ENCODE measurements at places on chromosomes 1 and 21.
A peak's percentile ranks its signal among the peaks of the same experiment; 100 is the strongest.

DNA sequence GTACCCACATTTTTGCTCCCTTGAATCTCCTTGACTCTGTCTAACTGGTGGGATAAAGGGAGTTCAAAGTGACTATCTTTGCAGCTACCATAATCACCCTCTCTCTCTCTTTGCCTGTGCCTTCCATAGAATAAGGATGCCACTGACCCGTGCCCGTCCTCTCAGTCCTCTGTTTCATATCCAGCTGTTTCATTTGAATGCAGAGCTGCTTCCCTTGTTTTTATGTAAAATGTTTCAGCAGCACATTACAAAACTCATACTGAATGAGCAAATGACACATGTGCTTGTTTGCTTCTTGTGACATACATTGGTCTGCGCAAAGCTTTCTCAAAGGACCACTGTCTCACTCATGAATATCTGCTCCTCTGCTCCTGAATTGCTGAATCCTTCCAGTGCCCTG lies 38.4 kb downstream of the CDC42 start:
- peaks cover 25% of the 10 kb centered on the region for H3K4me1 ChIP-seq
- no peak overlapping the region for H3K27ac ChIP-seq
- H3K27me3 ChIP-seq, result no peaks in the 10 kb centered on the region
- no peak for DNase-seq

GRCh38 chr1:207288315-207288714 lies 33.2 kb upstream of the CD55 start:
- DNase-seq, result no peak
- no peaks in the 10 kb centered on the region for H3K27me3 ChIP-seq
- no peaks in the 10 kb centered on the region for H3K4me1 ChIP-seq
- H3K36me3 ChIP-seq, result no peaks in the 10 kb centered on the region

- no peaks in the 10 kb centered on the region for H3K27me3 ChIP-seq
- no peak for DNase-seq
- H3K4me3 ChIP-seq, result no peak overlapping the region
- H3K27ac ChIP-seq, result no peak overlapping the region
Measured at GRCh38 chr1:101697072-101697471, 299.7 kb downstream of the OLFM3 start.

DNA sequence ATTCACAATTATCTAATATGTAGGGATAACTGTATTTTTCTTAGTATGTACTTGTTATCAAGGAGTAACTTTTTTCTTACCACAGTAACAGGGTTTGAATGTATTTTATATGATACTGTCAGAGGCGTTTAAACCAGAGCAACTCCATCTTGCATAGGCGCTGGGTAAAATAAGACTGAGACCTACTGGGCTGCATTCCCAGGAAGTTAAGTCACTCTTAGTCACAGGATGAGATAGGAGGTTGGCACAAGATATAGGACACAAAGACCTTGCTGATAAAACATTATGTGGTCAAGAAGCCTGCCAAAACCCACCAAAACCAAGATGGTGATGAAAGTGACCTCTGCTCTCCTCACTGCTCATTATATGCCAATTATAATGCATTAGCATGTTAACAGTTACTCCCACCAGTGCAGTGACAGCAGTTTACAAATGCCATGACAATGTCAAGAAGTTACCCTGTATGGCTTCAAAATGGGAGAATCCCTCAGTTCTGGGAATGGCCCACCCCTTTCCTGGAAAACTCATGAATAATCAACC lies 64.8 kb downstream of the RPE65 start:
- no peaks in the 10 kb centered on the region for H3K27me3 ChIP-seq
- H3K27ac ChIP-seq, result no peak overlapping the region
- peaks cover 13% of the 10 kb centered on the region for H3K4me1 ChIP-seq
- DNase-seq, result no peak
- no peaks in the 10 kb centered on the region for H3K36me3 ChIP-seq

DNA sequence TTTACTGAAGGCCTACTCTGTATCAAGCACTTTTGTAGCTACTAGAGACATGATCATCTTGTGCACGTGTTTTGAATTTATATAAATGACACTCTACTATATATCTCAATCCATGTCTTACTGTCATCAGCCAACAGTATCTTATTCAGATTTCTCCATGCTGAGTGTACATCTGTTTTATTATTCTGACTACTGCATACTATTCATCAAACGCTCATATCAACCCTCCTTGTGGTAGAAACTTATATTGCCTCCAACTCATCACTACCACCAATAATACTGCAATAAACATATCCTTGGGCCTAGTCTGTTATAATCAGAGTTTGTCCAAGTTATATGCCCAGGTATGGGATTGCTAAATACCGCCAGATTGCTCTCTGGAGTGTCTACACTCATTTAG lies 81.6 kb upstream of the IRF2BP2 start:
- H3K4me3 ChIP-seq, result no peak overlapping the region
- no peak for DNase-seq

- H3K27me3 ChIP-seq, result no peaks in the 10 kb centered on the region
- peak overlapping the region; percentile 97 for H3K27ac ChIP-seq
- H3K36me3 ChIP-seq, result no peaks in the 10 kb centered on the region
- H3K4me3 ChIP-seq, result peak overlapping the region; percentile 75
Measured at GRCh38 chr1:19484798-19485361, 459 bp downstream of the CAPZB start.

DNA sequence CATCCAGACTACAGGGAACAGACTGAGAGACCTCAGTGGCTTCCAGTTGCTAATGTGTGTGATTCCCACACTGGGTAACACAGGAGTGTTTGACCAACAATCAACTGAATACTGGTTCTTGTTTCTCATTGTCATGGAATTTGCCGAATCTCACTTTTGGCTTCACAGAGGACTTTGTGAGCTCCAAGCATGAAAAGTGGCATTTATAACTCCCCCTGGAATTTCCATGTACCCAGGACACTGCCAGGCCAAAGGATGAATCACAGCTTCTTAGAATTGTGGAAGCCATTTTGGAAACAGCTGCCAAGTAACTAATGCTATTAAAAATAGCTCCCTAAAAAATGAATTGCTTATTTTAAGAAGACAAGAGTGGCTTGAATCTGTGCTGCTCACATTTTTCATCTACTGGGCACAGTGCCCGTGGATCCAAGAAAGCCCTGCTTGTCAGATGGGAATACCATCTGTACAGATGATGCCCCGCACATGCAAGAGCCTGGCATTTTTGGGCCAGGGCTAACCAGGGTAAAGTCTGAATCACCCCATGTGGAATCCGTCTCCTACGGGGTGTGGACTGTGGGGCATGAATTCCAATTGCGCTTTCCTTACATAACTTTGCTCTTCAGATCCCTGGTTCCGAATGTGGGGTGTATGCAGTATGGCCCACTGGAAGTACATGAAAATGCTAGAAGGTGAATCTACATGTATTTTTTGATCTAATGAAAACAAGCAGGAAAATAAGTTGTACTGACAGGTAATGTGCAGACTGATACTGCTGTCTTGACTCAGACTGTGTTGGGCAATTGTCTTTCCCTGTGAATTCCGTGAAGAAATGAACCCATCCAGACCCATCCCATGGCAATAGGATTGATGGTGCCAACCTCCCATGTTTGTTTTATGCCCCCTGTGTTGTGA lies 487.3 kb downstream of the SIPA1L2 start:
- peaks cover 6% of the 10 kb centered on the region for H3K4me1 ChIP-seq
- no peak overlapping the region for H3K27ac ChIP-seq
- H3K4me3 ChIP-seq, result no peak overlapping the region
- H3K27me3 ChIP-seq, result no peaks in the 10 kb centered on the region
- no peaks in the 10 kb centered on the region for H3K36me3 ChIP-seq

- no peak overlapping the region for H3K4me3 ChIP-seq
- H3K4me1 ChIP-seq, result no peaks in the 10 kb centered on the region
- peak; percentile 57 for DNase-seq
- no peaks in the 10 kb centered on the region for H3K27me3 ChIP-seq
- H3K27ac ChIP-seq, result no peak overlapping the region
Measured at GRCh38 chr1:93690921-93691789, 9.5 kb upstream of the BCAR3 start.

DNA sequence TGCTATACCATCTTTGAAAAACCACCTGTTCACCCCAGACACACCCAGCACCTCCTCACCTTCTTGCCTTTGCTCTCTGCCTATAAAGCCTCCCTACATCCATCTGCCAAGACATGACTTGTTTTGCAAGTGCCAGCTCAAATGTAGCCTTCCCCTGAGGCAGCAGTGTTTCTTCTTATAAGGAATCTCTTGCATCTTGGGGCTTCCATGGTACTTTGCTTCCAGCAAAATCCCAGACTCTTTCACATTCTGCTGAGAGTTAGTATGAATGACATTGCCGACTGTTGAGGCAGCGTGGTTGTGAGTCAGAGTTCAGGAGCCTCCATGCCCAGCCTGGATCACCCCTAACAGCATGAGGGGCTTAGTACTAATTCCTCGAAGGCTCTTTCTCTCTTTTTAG lies 217.4 kb upstream of the RUNX1 start:
- no peak overlapping the region for H3K4me3 ChIP-seq
- H3K27ac ChIP-seq, result no peak overlapping the region
- no peaks in the 10 kb centered on the region for H3K27me3 ChIP-seq

GRCh38 chr1:64923294-64923718 lies 43.0 kb downstream of the JAK1 start:
- H3K4me3 ChIP-seq, result no peak overlapping the region
- no peaks in the 10 kb centered on the region for H3K27me3 ChIP-seq
- DNase-seq, result no peak
- peak overlapping the region; percentile 17 for H3K27ac ChIP-seq
- H3K4me1 ChIP-seq, result peaks cover 77% of the 10 kb centered on the region

DNA sequence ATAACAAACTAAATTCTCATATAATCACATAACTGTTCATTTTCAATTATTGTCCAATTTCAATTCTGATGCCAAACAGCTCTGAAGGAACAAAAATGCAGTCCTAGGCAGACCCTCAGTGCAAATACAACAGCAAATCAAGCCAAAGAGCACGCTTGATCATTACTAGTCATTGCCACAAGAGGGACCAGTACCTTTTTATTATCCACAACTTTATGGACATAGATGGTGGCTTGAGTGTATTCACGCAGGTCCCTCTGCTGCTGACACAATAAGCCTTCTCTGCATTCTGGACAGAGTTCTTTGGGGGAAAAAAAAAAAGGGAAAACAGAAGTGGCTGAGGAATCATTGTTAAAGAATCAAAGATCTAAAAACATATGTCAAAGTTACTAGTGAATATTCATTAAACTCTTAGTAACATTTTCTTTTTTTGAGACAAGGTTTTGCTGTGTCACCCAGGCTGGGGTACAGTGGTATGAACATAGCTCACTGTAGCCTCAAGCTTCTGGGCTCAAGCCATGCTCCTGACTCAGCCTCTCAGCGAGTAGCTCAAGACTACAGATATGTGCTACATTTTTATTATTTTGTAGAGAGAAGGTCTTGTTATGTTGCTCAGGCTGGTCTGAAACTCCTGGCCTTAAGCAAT lies 34.3 kb upstream of the RAP1GAP start:
- no peak overlapping the region for H3K4me3 ChIP-seq
- DNase-seq, result no peak
- no peaks in the 10 kb centered on the region for H3K36me3 ChIP-seq
- H3K4me1 ChIP-seq, result no peaks in the 10 kb centered on the region
- H3K27ac ChIP-seq, result no peak overlapping the region
- no peaks in the 10 kb centered on the region for H3K27me3 ChIP-seq

DNA sequence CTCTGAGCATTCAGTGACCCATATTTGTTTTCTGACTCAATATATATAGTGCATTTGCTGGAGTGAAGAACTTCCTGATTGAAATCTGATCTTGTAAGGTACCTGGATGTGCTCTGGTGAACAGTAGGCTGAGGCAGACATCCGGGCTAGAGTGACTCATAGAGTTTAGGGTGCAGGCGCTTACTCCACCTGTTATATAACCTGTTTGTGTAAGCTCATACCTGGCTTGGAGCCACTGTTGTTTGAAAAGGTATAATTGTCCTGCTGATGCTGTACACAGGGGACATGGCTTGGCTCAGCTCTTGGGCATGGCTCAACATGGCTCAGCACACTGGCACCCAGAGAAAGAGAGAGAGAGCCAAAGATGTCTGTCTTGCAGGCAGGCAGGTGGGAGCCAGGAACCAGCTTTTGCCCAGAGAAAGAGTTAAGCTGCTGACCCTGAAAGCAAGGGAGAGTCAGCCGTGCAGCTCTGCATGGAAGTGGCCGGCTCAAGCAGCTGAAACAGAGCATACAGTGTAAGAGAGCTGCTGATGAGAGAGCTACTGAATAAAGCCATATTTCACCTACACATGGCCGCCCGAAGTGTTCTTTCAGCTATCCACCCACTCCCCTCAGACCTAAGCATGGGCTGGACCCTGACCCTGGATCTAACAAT lies 43.2 kb downstream of the GJA5 start:
- DNase-seq, result peak; percentile 87
- peak overlapping the region; percentile 12 for H3K27ac ChIP-seq
- no peak overlapping the region for H3K4me3 ChIP-seq
- H3K36me3 ChIP-seq, result no peaks in the 10 kb centered on the region
- H3K27me3 ChIP-seq, result no peaks in the 10 kb centered on the region
- peaks cover 13% of the 10 kb centered on the region for H3K4me1 ChIP-seq

GRCh38 chr1:5708346-5709245 lies 283.6 kb downstream of the NPHP4 start:
- H3K4me1 ChIP-seq, result no peaks in the 10 kb centered on the region
- no peak for DNase-seq
- H3K27ac ChIP-seq, result no peak overlapping the region
- no peaks in the 10 kb centered on the region for H3K27me3 ChIP-seq
- no peak overlapping the region for H3K4me3 ChIP-seq

DNA sequence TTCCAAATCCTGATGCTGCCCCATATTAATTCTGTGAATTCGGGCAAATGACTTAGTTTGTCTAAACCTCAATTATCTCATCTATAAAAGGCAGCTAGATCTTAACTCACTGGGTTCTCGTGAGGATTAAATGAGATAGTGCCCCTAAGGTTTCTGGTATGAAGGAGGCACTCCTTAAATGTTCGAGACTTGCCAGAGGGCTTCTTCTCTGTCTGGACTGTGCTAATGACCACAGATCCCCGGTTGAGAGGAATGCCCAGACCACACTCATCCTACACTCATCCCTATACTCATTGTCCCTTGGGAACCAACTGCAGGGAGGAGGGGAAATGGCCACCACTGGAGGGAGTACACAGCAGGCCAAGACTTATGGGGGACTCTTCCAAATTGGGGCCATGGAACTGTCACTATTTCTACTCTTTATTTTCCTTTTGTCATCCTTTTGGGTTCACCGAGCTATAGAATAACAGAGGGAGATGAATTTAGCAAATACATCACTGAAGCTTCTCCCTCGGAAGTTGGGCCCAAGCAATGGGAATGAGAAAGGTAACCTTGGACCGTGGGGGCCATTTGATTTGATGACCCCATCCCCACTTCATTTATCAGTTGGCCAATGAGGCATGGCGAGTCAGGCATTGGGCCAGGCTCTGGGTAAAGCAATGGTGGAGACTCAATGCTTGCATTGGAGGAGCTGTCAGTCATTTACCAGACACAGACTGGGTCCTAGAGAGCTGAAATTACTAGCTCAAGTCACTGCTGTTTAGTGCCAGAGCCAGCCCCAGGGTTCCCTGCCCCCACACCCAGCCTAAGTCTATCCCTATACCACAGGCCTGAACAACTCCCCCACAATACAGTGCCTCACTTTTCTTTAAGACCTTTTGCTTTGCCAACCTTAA lies 5.1 kb downstream of the ATF3 start:
- no peak overlapping the region for H3K27ac ChIP-seq
- peaks cover 28% of the 10 kb centered on the region for H3K4me1 ChIP-seq
- H3K4me3 ChIP-seq, result no peak overlapping the region
- H3K27me3 ChIP-seq, result no peaks in the 10 kb centered on the region
- no peak for DNase-seq
- peaks cover under 1% of the 10 kb centered on the region for H3K36me3 ChIP-seq

Measured in body of pancreas (tissue), 4 donors.